GM18507 (cell line): ENCODE measurements at places on chromosomes 1 and 21.

DNA sequence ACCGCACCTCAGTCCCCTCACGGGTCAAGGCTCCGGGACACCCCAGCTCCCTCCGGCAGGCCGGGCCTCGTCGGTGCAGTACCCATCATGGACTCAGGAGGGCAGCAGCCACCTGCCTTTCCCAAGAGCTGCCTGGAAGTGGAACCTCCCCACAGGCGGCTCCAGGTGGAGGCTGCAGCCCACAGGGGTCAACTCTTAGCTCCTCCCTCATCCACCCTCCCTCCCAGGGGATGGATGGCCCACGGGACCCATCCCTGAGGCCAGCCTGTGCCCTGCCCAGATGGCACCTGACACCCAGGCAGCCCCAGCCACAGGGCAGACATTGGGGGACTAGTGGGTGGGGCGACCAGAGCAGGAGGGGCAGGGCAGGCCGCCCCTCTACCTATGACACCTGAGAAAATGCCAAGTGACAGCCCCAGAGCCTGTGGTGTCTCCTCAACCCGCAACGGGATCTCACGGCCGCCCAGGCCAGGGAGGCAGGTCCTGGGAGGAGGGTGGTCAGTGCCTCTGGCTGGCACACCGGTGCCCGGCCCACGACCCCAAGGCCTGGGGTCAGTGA, 1.2 kb upstream of the ARHGEF16 start:
- peak; percentile 71 for DNase-seq

DNA sequence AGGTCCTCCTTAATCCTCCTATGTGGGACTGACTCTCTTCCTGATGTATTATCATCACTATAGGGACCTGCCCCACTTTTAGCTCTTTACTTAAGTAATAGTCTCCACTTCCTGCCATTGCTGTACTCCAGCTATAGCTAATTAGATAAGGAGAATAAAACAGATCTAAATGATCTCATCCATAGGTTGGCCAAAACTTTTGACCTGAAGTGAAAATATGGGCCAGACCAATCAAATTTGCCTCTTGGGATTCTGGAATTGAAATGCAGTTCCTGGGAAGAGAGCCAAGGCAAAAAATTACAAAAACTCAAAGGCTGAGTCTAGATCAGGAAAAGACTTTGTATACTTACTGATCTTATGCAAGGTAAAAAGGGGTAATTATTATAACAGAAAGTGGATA, 36.1 kb upstream of the PDE4B start:
- DNase-seq, result no peak

- DNase-seq, result peak; percentile 39
Measured at GRCh38 chr1:229479660-229480399, 28.3 kb downstream of the NUP133 start.

- no peak for DNase-seq
Measured at GRCh38 chr1:231683439-231684165, 57.0 kb downstream of the DISC1 start.

- DNase-seq, result no peak
Measured at GRCh38 chr1:38898653-38899230, 17.4 kb upstream of the GJA9 start.

- no peak for DNase-seq
Measured at GRCh38 chr1:71587961-71588360, 507.1 kb upstream of the ZRANB2 start.

DNA sequence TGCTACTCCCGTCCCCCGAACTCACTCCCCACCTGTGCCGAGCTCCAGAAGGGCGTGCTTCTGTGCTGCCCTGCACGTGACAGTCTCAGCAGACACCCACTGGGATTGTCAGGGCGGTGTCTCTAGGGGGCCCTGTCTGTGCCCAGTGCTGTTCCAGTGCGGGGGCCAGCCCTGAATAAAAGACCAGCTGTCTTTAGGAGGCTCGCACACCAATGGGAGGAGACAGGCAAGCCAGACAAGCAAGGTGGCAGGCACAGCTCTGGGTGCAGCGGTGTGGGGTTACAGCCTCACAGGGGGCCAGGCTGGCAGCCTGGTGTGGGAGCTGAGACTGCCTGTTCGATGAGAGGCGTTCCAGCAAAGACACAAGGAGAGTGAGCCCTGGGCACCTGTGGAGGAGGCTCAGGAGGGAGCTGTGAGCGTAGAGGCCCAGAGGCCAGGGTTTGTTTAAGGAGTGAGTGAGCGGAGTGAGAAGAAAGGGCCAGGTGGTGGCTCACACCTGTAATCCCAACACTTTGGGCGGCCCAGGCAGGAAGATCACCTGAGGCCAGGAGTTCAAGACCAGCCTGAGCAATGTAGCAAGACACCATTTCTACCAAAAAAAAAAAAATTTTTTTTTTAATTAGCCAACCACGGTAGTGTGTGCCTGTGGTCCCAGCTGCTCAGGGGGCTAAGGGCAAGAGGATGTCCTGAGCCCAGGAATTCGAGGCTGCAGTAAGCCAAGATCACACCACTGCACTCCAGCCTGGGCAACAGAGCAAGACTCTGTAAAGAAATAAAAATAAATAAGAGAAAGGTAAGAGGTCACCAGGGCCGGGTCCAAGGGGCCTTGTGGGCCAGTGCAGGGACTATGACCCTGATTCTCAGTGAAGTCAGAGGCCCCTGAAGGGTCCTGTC, 48.2 kb upstream of the ARHGEF16 start:
- no peak for DNase-seq

DNA sequence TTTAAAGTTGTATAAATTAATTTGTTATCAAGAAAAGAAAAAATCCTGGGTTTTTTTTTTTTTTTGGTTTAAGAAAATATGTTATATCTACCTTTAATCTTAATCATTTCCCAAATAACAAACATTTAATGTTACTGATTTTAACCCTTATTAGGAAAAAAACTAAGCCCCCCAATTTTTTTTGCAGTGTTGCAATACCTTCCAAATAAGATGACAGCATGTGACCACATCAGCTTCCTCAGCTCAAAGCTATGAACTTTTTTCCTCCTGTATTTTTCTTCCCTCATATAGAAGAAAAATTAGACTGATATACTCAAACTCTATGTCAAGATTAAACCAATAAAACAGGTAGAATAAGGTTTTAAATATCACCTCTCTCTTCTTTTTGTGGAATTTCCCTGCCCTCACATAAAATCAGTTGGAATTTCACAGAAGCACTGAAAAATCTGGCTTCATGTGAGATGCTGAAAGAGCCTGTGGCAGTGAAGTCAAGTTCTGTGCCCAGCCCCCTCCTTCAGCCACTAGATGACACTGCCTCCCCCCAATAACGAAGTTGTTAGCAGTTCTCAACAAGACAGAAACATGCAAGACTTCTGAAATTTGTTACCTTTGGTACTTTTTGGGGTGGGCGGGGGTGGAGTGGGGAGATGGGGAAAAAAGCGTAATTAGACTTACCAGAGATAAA, 9.6 kb upstream of the SMYD2 start:
- no peak for DNase-seq

DNA sequence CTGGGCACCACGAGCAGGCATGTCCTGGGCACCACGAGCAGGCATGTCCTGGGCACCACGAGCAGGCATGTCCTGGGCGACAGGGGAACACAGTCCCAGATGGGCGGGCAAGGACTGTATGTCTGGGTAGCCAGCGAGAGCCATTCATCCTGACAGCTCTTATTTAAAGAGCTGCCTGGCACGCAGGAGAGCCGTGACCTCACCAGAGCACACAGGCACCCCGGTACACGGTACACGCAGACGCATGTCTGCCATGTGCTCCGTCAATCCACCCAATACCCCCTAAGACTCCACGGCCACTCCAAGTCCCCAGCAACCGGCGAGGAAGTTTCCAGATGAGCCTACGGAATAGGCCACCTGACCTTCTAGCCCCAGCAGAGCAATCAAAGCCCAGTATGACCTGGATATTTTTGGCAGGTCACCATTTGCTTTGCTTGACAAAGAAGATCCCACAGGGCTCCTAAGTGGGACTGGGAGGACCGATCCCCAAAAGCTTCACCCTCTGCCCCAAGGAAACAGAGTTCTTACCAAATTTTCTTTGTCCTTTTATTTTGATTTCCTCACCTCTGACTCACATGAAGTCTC, 51.7 kb downstream of the CASZ1 start:
- DNase-seq, result no peak

DNA sequence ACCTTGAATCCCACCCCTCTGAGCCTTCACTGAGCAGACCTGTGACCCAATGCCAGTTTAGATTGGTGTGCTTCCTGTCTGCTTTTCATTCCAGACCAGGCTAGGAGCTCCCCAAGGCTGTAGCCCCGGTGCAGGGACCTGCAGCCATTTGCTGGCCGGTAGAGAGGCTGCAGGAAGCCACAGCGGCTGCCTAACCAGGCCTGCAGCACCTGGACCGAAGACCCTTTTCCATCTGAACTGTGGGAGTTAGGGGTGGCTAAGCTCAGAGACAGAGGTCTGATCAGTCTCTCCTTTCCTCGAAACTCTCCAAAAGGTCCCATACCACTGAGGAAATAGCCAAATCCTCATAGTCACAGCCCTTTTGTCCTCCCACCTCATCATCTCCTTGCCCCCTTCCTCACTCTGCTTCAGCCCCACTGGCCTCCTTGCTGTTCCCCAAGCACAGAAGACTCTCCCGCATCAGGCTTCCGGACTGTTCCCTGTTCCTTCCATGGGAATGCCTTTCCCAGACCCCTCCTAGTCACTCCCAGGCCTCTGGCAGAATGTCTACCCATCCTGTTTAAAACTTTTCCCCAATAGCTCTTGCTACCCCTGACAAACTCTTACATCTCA, 674 bp upstream of the TTC4 start:
- no peak for DNase-seq

GRCh38 chr1:194723067-194723466, 1536.7 kb upstream of the B3GALT2 start:
- DNase-seq, result no peak

GRCh38 chr1:59506952-59507351, 210.1 kb downstream of the FGGY start:
- DNase-seq, result peak; percentile 7

DNA sequence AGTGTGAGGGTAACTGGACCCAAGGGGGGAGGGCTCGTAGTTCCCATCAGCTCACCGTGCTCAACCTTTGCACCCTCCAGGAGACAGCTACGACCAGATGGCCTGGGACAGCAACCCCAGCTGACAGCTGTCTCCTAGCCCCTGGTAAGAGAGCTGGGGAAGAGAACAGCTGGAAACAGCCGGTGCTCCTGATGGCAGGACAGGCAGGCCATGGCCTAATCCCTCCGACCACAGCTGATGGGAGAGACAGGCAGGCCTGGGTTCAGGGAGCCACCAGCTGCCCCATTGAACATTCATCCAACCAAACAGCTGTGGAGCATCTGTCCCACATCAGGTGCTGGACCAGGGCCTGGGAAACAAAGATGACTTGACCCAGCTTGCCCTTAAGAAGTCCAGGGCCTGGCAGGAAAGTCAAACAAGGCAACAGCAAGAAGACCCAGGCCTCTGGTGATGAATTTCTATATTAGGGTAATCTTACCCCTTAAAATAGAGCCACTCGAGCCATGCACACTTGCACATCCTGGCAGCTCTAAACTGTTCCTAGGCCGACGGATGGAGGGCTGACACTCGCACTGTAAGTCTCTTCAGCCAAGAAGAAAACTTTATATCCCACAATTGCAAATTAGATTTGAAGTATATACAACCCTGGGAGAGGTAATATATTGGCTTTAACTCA, 12.2 kb downstream of the OLFML2B start:
- DNase-seq, result no peak

- no peak for DNase-seq
Measured at GRCh38 chr1:106292130-106292529, 764.3 kb upstream of the PRMT6 start.

DNA sequence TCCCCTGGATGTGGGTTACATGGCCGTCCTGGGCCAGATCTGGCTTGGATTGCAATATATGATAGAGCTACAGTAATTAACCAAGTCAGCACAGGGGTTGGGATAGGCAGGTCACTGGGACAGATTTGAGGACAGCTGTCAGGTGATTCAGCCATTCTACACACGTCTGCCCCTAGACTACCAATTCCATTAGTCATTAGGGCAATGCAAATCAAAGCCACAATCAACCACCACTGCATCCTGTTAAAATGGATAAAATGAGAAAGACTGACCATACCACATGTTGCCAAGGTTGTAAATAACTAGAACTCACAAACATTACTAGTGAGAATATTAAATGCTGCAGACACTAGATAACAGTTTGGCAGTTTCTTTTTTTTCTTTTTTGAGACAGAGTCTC, 16.0 kb downstream of the C21orf58 start:
- DNase-seq, result no peak

GRCh38 chr1:172742599-172743500, 83.9 kb downstream of the FASLG start:
- DNase-seq, result no peak

- DNase-seq, result no peak
Measured at GRCh38 chr1:68820151-68820550, 323.3 kb upstream of the DEPDC1 start.

- DNase-seq, result no peak
Measured at GRCh38 chr1:221162352-221162751, 283.1 kb downstream of the HLX start.

DNA sequence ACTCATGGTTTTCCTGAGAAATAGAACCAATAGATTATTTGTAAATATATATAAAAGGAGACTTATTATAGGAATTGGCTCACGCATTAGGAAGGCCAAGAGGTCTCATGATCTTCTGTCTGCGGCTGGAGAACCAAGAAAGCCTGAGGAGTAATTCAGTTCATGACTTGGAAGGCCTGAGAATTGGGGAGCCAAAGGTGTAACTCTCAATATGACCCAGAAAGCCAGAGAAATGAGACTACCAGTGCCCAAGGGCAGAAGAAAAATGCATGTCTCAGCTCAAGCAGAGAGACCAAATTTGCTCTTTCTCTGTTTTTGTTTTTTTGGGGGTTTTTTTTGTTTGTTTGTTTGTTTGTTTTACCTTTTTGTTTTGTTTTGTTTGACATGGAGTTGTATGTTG, 19.5 kb downstream of the SLAMF7 start:
- no peak for DNase-seq

DNA sequence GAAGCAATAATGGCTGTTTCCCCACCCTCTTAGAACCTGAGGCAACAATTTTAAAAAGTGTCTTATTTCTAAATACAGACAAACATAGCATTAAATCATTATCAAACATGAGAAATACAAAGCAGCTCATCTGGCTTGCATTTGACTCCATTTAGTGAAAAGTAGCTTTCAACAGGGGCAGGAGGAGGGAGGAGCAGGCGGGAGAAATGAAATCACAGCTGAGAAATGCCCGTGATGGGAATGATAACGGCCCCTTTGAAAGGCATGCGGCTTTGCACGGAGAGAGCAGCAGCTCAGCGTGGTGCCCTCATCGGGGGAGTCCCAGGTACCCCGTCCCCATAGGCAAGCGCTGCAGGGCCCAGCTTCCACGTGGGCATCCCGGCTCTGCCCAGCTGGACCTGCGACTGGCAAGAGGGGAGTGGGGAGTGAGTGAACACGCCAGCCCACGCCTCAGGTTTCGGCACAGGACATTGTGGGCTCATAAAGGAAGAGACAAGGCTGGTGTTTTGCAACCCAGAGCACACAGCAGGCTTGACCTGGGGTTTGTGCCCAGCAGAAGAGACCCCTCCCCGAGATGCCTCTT, 134.6 kb downstream of the NPHP4 start:
- no peak for DNase-seq

DNA sequence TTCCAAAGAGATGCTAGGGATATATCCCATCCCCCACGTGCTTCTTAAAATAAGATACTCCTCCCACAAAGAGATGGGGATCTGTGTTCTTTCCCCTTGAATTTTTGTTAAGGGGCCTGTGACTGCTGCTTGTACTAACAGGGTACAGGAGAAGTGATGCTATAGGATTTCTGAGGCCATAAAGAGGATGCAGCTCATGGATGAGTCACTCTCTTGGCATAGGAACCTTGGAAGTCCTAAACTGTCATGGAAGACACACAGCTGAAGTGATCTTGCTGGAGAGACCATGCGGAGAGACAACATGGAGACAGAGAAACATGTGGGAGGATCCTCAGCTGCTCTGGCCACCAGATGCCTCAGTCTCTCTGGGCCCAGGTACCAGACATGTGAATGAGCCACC, 157.2 kb downstream of the S1PR1 start:
- DNase-seq, result no peak

- DNase-seq, result no peak
Measured at GRCh38 chr1:38738207-38738606, 121.4 kb downstream of the RRAGC start.
